ENCODE measurements at places on chromosomes 1 and 21.

DNA sequence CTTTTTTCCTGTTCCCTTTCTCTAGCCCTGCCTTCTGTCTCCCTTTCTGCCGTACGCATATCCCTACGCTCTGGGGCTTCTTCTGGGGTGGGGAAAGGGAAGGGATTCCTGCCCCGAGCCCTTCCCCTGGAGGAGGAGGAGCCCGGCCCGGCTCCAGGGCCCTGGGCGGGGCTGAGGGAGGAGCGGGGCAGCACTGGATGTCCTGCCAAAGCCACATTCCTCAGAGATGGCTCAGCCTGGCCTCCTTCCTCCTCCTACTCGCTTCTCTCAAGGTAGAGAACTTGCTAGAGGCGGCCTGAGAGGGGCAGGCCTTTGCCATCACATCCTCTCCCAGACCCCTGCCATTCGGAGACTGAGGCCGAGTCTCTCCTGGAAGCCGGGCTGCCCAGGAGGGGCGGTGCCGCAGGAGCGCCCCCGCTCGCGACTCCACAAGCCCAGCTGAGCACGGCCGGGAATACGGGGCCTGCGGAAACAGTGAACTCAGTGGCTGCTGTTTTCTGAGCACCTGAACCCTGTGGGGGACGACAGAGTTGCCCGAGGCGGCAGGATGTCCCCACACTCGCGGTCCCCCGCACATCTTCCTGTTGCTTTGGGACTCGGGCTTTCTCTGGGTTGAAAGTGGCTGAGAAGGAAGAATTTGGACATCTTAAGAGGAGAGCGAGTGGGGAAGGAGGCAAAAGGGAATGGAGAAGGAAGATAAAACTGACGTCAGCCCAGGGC, 12.2 kb downstream of the ADAMTSL4 start:
- DNase-seq = peak; percentile 60

DNA sequence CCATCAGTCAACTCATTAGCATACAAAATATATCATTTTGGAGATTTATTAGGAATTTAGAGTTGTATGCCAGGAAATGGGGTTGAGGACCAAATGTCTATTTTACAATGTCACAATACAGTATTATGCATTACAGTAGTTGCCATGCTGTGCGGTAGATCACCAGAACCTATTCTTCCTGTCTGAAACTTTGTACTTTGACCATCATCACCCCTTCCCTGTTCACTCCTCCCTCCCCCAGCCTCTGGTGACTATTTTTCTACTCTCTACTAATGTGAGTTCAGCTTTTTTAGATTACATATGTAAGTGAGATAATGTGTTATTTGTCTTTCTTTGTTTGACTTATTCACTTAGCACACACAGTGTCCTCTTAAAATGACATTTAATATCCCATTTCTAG, 50.8 kb downstream of the PTBP2 start:
- DNase-seq = no peak

DNA sequence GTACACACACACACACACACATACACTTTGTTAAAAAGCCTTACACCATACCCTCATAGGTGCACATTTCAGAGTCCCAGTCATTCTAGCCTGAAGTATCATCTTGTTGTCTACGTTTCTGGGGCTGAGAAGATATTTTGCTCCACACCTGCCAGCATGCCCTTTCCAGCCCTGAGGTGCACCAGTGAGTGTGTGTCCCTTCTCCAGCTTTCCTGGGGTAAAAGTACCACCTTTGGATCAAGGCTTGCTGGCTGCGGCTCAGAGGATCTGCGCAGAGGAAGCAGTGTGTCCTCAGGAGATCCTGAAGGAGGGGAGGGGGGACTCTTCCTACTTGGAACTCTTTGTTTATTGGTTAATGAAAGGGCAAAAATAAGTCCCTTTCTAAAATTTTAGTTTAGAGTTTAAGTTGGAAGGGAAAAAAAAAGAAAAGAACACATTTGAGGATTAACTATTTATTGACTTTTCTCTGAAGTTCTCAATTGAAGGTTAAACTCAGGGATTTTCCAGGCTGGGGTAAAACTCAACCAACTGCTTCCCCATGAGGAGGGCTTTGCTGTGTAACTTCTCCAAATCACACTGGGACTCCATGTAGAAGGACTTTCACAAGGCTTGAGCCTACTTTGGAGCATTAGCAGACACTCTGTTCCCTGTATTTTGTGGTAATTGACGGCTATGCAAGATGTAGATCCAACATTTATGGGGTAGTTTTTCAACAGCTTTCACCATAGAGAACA, 200.3 kb upstream of the SGIP1 start:
- no peak for DNase-seq

- no peak for DNase-seq
Observed at GRCh38 chr21:43825936-43826622, 36.7 kb downstream of the RRP1 start.

DNA sequence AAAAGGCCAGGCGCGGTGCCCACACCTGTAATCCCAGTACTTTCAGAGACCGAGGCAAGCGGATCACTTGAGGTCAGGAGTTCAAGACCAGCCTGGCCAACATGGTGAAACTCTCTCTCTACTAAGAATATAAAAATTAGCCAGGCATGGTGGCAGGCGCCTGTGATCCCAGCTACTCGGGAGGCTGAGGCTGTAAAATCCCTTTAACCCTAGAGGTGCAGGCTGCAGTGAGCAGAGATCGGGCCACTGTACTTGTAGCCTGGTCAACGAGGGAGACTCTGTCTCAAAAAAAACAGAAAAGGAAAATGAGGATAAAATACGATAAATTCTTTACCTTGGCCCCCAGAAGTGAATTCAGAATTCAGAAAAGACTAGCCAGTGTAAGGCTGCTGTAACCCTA, 1.6 kb downstream of the TMEM50B start:
- no peak for DNase-seq

GRCh38 chr1:84973498-84974334, 23.2 kb downstream of the MCOLN2 start:
- DNase-seq = no peak

- DNase-seq = no peak
Observed at GRCh38 chr1:41935226-41935625, 16.5 kb upstream of the HIVEP3 start.

- DNase-seq = no peak
Observed at GRCh38 chr1:218312509-218312908, 27.4 kb downstream of the RRP15 start.

- DNase-seq = no peak
Observed at GRCh38 chr1:7827126-7827955, 25.5 kb downstream of the UTS2 start.

DNA sequence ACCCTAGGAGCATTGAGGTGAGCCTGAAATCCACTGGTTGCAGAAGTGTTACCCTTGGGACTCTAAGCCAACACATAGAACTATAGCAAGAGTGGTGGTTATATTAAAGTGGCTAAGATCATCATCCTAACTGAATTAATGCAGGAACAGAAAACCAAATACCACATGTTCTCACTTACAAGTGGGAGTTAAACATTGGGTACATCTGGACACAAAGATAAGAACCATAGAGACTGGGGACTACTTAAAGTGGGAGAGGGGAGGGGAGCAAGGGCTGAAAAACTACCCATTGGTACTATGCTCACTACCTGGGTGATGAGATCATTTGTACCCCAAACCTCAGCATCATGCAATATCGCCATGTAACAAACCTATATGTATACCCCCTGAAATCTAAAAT, 100.0 kb downstream of the SLC25A24 start:
- no peak for DNase-seq

GRCh38 chr21:41972511-41973205, 18.8 kb upstream of the C2CD2 start:
- DNase-seq = no peak

GRCh38 chr1:118948846-118949245, 39.3 kb downstream of the TBX15 start:
- no peak for DNase-seq

GRCh38 chr1:207863893-207864535, 46.9 kb downstream of the CD34 start:
- peak; percentile 37 for DNase-seq

DNA sequence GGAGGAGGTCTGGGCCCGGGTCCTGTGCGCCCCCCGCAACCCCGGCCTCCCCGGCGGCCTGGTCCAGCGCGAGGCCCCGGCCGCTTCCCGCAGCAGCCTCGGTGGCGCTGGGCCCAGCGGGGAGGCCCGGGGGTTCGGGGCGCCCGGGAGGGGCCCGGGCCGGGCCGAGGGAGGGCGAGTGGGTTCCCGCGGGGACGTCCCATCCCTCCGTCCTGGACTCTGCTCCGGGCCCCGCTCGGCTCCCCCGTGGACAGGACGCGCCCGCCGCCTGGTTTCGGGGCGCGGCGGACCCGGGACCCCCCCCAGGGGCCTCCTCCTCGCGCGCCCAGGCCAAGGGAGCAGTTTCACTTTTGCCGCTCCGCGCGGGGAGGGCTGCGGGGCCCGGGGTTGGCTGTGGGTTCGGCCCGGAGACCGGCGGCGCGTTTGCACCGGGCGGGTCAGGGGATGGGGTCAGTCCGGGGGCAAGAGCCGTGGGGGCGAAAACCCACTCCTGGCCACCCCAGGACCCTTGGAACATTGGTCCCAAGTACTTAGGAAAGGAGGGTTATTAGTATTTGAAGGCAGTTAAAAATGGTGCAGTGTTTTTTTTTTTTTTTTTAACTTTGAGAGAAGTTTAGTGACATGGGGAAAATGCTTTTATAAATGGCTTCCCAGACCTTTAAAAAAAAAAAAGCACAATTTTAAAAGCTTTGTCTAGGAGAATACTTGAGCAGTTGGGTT, 677 bp downstream of the AGPAT3 start:
- DNase-seq = peak; percentile 55

DNA sequence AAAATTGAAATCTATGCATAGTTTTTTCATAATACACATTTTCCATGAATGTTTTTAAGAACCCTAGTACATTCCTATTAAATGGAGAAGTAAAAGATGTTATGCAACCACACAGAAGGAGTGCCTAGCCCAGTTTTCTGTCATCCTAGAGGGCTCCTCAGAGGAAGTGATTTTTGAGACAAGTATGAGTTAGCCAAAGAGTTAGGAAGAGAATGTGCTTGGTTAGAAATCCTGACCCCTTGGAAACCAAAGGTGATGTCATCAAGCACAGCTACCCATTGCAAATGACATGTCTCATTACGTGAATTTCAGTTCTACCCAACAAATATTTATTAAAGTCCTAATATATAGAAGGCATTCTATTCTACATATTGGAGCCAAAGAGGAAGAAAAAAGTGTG, 88.9 kb upstream of the TNFSF4 start:
- no peak for DNase-seq

DNA sequence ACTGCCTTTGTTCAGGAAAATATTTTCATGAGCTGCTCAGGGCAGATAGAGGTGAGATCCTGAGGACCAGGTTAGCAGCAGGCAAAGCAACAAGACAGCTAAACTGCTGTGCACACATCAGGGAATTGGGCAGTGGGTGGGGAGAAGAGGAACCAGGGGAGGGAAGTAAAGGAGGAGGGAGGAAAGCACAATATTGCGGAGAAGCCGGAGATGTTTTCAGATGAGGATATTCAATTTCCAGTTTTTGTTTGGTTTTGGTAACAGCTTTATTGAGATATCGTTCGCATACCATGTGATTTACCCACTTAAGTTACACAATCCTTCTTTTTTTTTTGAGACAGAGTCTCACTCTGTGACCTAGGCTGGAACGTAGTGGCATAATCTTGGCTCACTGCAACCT, 34.5 kb downstream of the EPHA10 start:
- DNase-seq = no peak

DNA sequence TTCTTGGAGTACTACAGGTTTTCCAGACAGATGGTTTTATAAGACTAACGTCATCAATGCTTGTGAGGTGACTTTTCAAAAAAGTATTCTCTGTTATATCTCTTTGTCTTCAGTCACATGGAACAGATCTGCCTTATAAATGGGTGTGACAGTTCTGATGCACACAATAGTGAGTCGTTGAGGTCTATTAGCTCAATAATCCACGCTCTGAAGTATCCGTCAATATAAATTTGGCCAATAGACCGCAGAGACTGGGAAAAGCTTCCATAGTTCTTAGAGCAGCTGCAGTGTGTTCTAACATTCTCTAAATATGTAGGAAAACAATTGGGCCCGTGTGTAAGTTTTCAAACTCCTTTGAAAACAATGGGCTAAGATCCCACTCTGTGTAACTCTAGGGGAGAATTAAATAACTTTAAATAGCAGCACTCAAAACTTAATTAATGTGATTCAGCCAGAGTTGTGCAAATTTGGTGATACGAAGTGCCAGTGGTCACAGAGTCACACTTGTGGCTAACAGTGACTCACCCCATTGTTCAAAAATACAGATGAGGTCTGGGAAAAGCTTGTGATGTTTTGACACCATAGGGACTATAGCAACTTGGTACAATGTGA, 316.0 kb downstream of the LMO4 start:
- DNase-seq = no peak

DNA sequence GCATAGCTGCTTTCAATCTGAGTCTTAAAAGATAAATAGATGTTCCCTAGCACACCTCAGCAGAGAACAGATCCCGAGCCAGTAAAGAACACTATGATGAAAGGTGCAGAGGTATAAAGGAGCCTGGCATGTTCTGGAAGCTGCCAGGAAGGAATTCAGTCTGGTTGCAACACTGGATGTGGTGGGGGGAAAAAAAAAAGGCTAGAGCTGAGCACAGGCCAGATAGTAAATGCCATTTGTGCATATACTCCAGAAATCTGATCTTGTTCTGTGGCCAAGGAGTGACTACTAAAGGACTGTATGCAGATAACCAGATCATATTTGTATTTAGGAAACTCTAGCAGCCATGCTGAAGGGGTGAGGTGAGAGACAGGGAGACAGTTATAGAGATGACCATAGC, 240.3 kb downstream of the VAV3 start:
- DNase-seq = no peak

DNA sequence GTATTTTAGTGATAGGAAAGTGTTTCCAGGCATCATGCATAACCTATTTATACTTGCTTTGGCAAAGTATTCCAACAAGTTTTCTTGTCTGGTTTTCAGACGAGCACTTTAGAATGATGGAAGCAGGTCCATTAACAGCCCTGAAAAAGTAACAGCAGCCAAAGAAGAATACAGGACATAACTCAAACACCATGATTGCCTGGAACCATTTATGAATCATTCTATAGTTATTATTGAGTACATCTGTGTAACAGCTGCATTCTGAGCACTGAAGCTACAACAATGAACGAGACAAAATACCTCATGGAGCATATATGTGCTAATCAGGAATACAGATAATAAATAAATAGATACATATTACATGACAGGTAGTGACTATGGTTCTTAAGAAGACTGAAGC, 12.6 kb downstream of the IL10RB start:
- no peak for DNase-seq

- DNase-seq = no peak
Observed at GRCh38 chr1:30812076-30812475, 54.5 kb upstream of the LAPTM5 start.

GRCh38 chr1:235783148-235783776, 83.4 kb downstream of the LYST start:
- DNase-seq = peak; percentile 7

GRCh38 chr1:51329443-51330325, 678 bp downstream of the TTC39A start:
- no peak for DNase-seq

DNA sequence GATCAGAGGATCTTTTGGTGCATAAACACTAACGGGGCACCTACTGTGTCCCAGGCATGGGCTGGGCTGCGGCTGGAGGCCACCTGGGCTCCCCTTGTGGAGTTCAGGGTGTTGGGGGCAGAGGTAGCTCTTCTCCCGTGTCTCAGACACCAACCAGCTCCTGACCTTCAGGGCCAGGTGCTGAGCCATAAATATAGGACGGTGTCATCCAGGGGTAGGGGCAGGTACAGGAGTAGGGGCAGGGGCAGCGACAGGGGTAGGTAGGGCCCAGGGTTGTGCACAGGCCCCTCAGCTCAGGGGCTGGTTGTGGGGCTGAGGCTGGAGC, 18.0 kb upstream of the LRRC3 start:
- DNase-seq = no peak

- no peak for DNase-seq
Observed at GRCh38 chr1:58895082-58895481, 111.2 kb upstream of the JUN start.

GRCh38 chr1:22870201-22870871, 102.3 kb downstream of the LACTBL1 start:
- DNase-seq = no peak
